ENCODE measurements at places on chromosomes 5 and 9.

GRCh38 chr9:137679249-137679648 lies 60.4 kb downstream of the EHMT1 start:
- no peak for DNase-seq

DNA sequence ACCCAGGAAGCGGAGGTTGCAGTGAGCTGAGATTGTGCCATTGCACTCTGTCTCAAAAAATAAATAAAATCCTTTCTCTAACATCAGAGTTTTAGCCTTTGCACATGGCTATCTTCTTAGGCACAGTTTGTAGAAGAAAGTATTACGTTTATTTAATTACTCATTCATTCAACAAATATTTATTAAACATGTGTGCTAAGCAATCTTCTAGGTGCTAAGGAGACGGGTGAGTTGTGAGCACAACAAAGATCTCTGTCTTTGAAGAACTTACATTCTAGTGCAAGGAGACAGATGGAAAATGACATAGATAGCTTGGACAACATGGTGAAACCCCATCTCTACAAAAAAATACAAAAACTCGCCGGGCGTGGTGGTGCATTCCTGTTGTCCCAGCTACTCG lies 122.3 kb upstream of the MYO10 start:
- no peak for DNase-seq

DNA sequence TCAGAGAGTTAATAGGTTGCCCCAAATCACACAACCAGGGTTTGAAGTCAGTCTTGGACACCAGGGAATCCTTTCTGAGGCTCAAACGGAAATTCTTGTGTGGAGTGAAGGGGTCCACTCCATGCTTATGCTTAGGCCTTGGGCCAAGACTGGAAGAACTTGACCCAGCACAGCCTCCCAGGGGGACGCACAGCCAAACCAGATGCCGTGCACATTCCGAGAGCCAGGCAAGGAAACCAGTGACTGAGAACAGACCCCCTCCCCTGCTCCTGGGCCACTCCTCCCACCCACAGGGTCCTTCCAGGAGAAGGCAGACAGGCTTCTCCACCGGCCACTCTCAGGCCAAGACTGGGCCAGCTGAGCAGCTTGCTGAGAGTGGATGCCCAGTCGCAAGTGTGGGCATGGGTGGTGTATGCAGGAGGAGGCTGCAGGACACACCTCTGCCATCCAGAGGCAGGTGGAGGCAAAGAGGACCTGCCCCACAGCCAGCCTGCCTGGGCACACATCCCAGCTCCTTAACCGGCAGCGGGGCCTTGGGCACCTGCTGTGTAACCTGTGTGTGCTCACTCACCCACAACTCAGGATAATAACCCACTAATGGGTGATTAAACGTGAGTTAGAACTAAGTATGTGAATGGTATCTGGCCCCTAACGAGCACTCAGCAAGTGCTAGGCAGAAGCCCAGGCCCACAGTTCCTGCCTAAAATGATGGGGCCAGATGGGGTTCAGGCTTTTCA lies 38.0 kb downstream of the NIPAL4 start:
- DNase-seq: no peak

DNA sequence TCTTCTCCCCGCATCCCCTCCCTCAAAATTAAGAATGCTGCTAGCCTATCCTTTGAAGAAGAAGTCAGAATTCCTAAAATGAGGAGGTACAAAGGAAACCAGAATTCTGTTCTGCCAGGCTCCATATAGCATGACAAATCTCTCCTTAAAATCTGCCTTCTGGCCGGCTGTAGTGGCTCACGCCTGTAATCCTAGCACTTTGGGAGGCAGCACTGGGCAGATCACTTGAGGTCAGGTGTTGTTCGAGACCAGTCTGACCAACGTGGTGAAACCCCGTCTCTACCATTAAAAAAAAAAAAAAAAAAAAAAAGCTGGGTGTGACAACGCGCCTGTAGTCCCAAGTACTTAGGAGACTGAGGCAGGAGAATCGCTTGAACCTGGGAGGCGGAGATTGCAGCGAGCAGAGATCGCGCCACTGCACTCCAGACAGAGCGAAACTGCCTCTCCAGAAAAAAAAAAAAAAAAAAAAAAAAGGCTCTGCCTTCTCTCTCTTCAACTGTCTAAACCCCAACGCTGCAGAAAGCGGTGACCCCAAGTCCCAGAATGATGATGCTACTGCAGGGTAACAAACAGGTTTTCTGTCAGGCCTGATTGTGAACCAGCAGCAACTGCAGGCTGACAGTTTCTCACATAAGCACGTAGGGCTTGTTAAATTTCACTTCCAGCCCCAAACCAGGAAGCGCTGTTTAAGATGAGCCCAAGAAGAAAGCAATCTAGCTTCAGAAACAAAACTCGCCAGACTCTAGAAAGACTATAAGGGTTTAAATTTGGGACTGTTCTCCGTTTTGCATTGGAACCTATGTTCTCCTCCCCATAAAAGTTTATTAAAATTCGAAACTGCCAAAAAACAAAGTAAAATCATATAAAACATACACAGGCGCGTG lies 963 bp upstream of the CAST start:
- DNase-seq: peak; percentile 11

DNA sequence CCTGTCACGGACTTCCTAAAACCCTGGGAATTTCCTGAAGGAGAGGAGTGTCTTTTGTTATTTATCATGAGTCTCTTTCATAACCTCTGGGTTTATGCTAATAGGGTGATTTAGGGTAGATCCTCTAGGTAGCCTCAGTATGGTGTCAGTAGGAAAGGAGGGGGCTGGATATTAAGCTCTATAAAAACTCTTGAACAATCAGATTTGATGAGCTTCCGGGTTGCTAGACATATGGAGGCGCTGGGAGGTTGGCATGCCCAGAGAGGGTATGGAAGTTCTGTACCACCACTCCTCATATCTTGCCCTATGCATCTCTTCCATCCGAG lies 15.6 kb upstream of the PTBP3 start:
- no peak for DNase-seq

DNA sequence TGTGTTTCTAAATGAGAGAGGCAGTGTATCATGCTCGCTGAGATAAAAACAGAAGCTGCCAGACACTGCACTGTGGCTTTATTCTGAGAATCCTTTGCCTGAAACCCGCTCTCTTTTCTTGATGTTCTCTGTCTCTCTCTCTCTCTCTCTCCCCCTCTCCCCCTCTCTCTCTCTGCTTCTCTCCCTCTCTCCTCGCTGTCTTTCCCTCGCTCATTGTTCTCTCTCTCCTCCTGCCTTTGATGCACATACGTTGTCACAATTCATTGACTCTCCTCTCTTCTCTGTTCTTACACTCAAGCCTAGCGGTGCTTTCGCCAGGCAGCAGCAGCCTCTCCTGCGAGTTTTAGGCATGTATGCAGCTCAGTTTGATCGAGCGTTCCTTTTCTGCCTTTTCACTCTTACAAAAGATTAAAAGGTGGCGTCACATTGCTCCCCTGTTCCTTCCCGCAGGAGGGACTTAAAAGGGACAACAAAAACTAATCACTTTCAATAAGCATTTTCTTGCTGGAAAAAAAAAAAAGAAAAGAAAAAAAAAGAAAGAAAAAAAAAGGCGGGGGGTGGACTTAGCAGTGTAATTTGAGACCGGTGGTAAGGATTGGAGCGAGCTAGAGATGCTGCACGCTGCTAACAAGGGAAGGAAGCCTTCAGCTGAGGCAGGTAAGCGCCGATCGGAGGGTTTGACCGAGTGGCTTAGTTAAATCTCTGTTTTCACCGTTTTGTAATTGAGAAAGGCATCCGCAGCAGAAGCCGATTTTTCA lies 717.9 kb upstream of the WWC1 start:
- DNase-seq: no peak

DNA sequence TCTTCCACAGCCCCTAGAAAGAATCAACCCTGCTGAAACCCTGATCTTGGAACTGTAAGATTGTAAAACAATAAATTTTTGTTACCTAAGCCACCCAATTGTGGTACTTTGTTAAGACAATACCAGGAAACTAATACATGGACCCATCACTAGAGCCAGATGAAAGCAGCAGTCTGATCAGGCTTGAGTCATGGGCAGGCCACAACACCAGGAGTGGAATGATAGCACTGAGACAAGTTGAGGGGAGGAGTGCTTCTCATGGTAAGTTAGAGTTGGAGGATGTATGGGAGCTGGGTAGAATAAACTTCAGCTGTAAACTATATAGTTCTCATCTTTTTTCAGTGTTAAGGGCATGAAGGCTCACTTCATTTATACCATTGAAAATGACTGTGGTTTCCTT lies 164.4 kb upstream of the OR13F1 start:
- DNase-seq: no peak

- no peak for DNase-seq
These were observed 157.8 kb downstream of the KCTD16 start for GRCh38 chr5:144328494-144328893.

- DNase-seq: no peak
These were observed 901 bp downstream of the WDR38 start for GRCh38 chr9:124854161-124854560.

DNA sequence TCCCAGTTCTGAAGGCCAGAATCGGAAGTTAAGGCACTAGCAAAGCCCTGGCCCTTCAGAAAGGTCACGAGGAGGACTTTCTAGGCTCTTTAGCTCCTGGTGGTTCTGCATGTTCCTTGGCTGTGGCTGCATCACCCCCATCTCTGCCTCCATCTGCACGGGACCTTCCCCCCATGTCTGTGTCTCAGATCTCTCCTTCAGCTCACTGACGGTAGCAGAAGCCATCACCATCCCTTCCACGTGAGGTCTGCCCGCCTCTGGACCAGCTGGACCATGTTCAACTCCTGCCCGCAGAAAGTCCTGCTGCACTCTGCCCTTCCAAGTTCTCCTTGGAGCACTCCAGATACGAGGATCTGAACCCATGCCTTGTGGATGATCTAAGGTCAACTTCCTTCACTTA lies 242.9 kb upstream of the IRX1 start:
- DNase-seq: no peak

DNA sequence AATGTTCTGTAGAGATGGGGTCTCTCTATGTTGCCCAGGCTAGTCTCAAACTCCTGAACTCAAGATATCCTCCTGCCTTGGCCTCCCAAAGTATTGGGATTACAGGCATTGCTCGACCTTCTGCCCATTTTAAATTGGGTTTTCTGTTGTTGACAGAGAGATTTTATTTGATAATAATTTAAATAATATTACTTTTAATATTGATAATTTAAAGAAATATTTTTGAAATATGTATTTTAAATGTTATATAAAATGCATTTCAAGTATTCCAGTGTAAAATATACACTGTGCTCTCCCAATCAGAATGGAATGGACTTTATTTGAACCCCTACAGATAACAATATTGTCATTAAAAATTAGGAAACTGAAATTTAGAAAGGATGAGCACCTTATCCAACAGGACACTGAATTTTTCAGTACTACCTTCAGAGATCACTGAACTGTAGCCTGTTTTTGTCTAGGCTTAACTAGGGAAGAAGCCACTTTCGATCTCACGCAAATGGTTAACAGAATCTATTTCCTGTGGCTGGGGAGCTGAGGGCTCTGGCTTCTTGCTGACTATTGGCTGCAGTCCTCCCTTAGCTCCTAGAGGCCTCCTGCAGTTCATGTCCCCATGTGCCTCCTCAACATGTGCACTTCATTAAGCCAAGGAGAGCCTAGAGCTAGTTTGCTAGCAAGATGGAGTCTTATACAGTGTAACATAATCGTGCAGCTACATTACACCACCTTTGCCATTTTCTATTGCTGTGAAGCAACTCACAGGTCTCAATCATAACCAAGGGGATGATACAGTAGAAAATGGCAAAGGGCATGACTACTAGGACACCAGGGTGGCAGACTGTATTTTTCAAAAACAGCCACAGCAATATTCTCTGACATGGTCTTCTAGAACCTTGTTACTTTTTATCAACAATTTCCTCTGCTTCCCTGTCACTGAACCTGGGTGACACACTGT lies 150.0 kb downstream of the CDC42SE2 start:
- DNase-seq: no peak

DNA sequence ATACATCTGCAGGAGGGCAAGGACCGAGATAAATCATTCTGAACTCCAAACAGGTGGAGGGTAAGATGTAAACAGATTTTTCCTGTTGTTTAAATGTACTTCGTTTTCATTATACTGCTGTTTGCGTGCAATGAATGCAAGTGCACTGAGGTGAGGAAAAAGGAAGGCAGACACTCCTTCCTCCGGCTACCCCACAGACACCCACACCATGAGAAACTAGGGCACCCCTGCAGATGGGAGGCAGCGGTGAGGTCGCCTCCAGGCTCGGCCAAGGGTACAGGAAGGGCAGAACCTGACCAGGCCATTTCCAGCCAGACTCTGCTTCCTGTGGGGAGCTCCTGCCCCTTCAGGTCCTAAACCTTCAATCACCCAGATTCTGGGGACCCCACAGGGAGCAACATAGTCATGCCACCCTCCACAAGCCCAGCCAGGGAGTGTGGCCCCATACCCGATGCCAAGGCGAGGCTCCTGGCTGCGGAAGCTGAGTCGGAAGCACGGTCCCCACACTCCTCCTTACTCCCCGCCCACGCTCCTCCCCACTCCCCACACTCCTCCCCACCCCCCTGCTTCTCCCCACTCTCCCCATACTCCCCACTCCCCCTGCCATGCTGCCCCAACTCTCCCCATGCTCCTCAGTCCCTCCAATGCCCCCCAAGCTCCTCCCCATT lies 37.1 kb downstream of the VAV2 start:
- peak; percentile 6 for DNase-seq

GRCh38 chr5:143219696-143220095 lies 183.8 kb downstream of the NR3C1 start:
- DNase-seq: no peak

DNA sequence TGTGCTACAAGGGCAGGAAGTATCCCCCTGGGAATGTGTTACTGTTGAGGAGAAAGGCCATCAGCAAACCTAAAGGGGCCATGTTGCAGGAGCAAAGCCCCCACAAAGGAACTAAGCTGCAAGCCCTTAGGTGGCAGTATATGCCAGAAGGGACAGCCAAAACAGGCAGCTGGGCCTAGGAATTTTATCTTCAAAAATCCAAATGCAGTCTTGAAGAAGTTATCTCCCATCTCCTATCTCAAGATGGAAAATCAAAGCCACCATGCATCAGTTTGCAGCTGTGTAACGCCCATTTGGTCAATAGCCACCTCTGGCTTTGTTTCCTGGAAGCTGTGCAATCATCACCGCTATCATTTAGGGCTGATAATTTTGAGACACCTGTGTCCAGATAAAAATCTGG lies 400.3 kb downstream of the ARHGEF28 start:
- DNase-seq: no peak

- no peak for DNase-seq
These were observed 214.2 kb downstream of the TMEM232 start for GRCh38 chr5:110512266-110512665.

DNA sequence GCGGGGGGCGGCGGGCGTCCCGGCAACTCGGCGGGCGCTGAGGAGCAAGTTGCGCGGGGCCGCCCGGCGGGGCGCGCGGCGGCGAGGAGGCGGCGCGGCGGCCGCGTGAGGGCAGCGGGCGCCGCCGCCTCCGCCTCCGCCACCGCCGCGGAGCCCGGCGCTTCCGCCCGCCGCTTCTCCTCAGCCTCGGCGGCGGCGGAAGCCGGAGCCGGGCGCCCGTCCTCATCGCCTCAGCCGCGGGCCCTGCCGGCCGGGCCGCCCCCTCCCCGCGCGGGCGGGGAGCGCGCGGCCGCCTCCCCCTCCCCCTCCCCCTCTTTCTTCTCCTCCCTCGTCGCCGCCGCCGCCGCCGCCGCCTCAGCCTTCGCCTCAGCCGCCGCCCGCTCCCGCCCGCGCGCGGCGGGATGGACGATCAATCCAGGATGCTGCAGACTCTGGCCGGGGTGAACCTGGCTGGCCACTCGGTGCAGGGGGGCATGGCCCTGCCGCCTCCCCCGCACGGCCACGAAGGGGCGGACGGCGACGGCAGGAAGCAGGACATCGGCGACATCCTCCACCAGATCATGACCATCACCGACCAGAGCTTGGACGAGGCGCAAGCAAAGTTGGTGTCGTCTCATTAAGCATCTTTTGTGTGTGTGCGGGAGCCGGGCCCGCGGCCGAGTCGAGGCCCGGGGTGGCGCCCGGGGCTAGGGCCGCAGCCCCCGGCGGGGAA lies at the start of gene PBX3:
TSS of gene PBX3 (plus strand) at position 321 of the 712 bp plus-strand sequence.
- peak; percentile 33 for DNase-seq
